Astrocyte of the spinal cord (primary cell): ENCODE measurements at places on chromosomes 11 and 22.
A peak's percentile ranks its signal among the peaks of the same experiment; 100 is the strongest.

DNA sequence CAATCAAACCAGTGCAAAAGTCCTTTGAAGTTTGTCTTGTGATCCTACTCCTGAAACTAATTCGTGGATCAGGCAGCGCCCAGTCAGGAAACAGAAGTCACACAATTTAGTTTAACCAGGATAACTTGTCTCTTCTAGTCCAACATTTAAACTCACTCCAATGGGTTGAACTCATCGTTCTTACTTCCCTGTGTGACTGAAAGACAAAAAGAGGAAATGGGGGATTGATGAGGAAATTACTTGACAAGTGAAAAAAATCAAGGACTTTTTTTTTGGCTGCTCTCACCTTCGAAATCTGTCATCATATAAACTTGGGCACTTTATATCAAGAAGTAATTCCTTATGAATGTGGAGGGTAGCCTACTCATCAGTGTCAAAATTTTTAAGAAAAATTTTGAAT, 78.4 kb downstream of the HSD17B12 start:
- no peak for DNase-seq

DNA sequence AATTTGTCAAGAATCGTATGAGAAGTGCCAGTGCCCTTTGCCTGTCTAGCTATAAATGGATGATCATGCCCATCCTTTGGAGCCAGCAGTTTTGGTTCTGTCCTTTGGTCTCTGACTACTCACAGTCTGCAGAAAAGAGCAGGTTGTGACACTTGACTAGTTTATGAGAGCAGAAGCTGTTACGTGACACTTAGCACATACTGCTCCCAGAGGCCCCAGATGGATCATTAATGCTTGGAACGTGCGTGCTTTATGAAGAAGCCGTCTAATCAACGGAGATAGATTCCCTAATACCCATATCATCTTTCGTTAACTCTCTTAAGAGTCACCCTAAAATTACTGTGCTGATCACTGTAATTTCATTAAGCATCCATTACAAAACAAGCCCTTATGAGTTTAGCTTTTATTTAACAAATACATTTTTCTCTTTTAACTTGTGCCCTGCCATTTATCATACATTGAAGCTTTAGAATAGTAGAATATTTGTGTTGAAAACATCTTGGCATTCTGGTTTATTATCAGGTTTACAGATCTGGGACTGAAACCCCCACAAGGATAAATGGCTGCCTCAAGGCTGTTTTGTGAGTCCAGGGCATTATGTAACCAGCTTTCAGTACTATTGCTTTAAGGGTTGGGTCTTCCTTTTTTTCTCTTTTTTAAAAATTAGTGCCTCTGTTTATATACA, 47.0 kb upstream of the ADORA2A start:
- no peak for DNase-seq

DNA sequence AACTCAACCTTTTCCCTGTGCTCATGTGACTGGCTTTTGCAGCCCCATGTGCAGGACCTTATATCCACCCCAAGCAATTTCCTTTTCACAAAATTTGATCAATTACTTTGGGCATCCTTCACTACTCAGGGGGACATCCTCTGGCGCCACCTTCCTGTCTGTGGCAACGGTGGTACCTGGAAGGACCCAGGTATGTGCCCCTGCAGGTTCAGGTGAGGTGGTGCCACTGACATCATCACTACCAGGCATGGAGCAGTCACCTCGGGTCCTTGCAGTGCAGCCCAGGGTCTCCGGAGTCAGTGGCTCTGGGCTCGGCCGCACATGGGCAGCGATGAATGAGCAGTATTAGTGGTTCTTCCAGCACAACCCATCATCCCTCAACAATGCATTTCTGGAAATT, 37.7 kb upstream of the B3GAT1 start:
- no peak for DNase-seq

GRCh38 chr11:81658722-81659121, 1074.9 kb downstream of the FAM181B start:
- DNase-seq: peak; percentile 29

DNA sequence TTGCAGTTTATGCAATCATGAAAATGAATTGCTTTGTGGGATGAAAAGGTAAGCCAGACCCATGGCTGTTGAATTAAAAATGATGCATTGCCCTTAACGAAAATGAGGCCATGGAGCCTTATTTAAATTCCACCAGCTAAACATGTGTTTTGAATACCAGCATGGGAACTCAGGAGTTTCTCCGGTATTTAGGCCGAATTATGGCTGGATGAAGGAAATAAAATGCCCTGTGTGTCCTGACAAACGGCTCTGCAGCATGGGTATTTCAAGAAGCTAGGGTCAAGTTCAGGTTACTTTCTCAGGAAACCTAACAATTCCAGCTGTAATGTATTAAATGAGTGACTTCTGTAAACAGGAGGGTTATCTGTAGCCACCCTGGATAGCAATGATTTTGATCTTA, 38.3 kb downstream of the AMOTL1 start:
- no peak for DNase-seq

DNA sequence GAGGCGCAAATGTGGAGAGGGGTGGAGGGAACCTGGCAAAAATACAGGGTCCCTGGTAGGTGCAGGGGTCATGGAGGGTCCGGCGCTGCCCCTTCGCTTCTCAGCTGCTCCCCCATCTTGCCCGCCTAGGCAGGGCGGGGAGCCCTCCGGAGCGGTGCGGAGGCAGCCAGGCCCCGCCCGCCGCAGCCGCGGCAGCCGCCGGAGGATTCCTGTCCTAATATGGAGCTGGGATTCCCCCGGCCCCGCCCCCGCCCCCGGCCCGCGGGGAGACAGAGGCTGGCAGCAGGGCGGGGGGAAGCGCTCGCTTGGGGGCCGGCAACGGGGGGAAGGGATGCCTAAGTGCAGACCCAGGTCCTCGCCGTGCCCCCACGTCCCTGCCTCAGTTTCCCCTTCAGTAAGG, 1.0 kb upstream of the NPAS4 start:
- no peak for DNase-seq

- DNase-seq: peak; percentile 86
These were observed 90.4 kb upstream of the BIRC3 start for GRCh38 chr11:102226702-102227490.

- peak; percentile 19 for DNase-seq
These were observed 14.7 kb downstream of the MPEG1 start for GRCh38 chr11:59197991-59198390.

DNA sequence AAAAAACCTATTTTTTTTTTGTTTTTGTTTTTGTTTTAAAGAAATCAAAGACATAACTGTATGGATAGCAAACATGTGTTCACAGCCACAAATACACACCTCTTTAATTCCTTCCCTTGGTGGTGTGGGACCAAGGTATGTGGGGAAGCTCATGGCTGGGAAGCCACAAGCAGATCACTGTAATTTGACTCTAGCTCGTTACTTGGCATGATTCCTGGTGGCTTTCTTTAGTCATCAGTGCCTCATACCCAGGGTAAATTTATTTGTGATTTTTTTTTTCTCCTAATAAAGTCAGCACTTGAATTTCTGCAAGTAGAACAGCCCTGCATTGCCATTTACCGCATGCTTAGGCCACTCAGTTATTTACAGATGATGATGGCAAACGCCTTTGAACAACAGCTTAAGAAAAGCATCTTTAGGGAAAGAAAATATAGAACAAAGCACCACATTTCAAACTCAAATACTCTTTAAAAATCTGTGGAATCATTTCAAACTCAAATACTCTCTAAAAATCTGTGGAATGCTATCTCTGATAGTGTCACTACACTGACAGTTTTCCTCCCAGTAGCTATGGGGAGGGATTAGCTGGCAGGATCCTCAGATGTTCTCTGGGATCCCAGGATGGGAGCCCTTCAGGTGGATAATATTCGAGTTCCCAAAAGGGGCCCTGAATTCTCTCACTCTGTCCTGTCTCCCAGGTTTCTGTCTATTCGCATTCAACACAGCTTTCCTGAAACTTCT, 687.2 kb downstream of the OPCML start:
- DNase-seq: peak; percentile 95

DNA sequence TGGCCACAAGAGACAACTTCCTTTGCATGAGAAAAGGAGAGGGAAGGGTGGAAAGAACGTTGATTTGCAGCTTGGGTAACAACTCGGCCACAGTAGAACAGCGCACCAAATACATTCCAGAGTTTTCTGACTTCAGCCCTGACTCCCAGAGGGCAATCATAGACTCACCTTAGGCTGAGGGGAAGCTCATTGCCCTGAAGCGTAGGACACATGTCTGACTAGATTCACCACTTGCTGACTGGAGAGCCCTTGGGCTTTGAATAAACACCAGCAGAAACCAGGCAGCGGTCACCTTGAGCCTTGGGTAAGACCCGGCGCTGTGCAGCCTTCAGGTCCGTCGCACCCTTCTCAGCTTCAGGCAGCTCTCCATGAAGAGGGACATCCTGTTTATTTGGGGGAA, 151.8 kb upstream of the GRIA4 start:
- DNase-seq: no peak

DNA sequence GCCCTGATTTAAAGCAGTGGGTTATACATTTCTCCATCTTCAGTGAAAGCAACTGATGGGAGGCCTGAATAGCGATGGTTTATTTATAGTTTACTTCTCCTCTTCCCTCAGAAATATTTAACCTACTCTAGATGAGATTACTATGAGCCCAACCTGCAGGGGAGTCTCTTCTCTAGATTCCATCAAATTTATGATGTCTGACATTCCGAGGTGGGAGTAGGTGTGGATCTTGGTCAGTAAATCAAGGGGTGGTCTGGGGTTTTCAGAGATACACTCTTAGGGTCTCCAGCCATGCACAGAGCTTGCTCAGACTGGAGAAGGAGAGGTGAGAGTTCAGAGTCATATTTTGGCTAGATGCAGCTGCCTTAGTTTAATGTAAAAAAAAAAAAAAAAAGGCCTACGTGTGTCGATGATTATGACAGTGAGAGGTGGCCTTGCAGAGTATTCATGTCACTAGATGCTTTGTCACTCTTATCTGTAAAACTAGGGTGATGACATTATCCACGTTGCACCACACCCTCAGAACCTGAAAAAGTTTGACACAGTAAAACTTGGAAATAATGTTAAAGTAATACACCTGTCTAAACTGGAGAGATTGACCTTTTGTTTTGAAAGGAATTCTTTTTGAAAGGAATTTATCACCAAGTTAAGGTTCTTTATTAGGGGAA, 81.2 kb downstream of the EXT2 start:
- DNase-seq: no peak

- no peak for DNase-seq
These were observed 450.1 kb upstream of the LUZP2 start for GRCh38 chr11:24046731-24047130.

GRCh38 chr22:37210041-37210803, 2.1 kb downstream of the SSTR3 start:
- DNase-seq: no peak

DNA sequence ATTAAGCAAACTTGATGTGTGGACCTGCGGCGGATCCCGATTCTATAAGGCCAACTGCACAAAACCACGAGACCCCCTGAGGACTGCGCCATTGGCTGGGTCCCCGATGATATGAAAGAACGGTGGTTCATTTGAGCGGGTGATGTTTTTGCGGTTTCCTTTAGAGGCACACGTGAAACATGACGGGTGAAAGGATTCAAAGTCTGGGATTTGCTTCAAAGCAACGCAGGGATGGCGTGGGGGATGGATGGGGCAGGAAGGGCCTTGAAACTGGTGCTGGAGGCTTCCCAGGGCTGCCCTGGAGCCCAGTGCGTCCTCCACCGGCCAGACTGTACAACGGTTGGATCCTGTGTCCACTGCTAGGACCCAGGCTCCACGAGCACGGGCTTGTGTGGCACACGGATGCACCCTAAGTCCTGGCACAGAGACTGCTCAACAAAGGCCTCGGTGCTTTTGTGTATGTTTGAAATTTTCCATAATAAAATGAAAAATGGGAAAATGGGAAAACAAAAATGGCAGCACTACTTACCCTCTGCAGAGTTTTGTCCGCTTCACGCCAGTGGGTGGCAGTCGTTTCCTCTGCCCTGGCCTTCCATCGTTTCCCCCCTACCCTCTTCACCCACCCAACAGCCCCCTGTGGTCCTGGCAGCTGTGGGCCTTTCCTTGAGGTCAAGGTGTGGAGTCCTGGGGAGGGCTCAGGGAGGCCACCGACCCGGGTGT, 3.6 kb downstream of the ASCL2 start:
- DNase-seq: no peak

DNA sequence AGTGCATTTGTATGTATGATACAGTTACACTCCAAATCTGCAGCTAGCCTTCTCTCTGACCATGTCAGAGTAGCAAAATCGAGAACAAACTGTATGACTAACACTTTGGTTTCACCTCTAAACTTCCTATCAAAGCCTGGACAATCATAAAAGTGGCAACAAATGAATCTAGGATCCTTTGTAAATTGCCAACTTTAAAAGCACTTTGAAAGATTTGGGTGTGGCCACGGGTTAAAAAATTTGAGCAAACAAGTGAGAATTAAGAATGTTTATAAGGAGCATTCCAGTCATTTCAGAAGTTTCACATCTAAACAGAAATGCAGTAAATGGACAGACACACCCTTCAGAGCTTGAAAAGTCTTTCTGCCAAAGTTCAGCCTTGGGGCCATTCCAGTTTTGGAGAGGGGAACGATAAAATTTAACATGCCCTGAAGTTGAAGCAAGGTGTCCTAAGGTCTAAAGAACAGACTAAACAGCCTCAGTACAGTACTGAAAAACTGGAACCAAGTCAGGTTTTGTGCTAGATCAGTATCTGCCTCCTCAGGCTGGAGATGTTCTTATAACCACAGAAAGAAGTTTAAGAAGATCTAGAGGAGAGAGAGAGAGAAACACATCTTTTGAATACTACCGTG, 181.9 kb upstream of the BDNF start:
- peak; percentile 16 for DNase-seq

GRCh38 chr22:27647540-27647939, 154.0 kb downstream of the MN1 start:
- no peak for DNase-seq

- no peak for DNase-seq
These were observed 52.3 kb downstream of the MICAL2 start for GRCh38 chr11:12162652-12163051.

- no peak for DNase-seq
These were observed 87.8 kb upstream of the PRDM11 start for GRCh38 chr11:45058647-45058950.

DNA sequence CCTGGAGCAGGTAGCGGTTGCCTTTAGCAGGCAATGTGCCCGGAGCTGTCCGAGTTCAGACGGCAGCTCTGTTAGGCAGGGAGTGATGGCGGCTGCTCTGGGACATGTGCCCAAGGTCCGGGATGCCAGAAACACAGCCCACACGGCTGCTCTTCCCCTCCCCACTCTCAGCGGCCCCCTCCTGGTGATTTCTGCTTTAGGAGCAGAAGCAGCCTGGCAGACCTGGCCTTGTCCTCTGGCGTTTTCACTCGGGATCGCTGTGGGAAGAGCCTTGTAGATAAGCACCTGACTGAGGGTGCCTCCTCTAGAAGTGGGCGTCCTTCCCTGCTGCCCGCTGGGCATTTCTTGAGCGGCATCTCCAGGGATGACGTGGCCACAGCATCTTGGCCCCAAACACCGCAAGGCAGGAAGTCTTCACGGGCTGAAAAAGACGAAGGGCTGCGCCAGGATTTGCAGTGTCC, 392.2 kb downstream of the TBC1D22A start:
- DNase-seq: peak; percentile 73

- DNase-seq: peak; percentile 100
These were observed at the start of gene COX8A for GRCh38 chr11:63974259-63975143. Gene COX8A (plus strand): TSS chr11:63974620. CDS start chr11:63974681, 61 bp downstream.

GRCh38 chr22:21622919-21623647, 6.7 kb downstream of the YDJC start:
- DNase-seq: no peak

GRCh38 chr11:101478587-101479369, 105.0 kb downstream of the TRPC6 start:
- DNase-seq: no peak
